ENCODE measurements at places on chromosomes 13 and 19.

DNA sequence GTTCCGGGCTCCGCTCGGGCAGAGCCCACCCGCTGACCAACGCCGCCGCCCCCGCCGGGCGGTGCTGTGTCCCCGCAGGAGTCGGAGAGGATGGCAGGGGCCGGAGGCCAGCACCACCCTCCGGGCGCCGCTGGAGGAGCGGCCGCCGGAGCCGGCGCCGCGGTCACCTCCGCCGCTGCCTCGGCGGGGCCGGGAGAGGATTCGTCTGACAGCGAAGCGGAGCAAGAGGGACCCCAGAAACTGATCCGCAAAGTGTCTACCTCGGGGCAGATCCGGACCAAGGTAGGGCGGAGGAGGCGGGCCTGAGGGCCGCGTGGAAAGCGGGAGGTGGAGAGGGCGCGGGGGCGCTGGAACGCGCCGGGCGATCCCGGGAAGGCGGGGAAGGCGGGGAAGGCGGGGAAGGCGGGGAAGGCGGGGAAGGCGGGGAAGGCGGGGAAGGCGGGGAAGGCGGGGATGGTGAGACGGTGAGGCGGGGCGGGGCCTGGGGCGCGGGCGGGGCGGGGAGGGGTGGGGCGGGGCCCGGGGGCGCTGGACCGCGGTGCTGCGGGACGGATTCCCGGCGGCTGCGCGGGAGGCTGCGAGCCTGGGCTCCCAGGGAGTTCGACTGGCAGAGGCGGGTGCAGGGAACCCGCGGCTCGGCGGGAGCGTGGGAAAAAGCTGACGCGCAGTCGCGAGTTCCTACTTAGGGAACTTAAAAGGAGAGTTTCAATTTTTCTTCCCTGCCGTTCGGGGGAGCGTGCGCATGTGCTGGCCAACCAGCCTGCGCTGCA lies 421 bp downstream of the DGKH start:
- DNase-seq = peak; percentile 86

- DNase-seq = no peak
Measured at GRCh38 chr19:19911150-19911549, 10.4 kb downstream of the ZNF93 start.

GRCh38 chr19:3196933-3197205 lies 11.1 kb downstream of the NCLN start:
- DNase-seq = no peak

GRCh38 chr19:35767288-35768081 lies 7.9 kb upstream of the ARHGAP33 start:
- DNase-seq = peak; percentile 60

DNA sequence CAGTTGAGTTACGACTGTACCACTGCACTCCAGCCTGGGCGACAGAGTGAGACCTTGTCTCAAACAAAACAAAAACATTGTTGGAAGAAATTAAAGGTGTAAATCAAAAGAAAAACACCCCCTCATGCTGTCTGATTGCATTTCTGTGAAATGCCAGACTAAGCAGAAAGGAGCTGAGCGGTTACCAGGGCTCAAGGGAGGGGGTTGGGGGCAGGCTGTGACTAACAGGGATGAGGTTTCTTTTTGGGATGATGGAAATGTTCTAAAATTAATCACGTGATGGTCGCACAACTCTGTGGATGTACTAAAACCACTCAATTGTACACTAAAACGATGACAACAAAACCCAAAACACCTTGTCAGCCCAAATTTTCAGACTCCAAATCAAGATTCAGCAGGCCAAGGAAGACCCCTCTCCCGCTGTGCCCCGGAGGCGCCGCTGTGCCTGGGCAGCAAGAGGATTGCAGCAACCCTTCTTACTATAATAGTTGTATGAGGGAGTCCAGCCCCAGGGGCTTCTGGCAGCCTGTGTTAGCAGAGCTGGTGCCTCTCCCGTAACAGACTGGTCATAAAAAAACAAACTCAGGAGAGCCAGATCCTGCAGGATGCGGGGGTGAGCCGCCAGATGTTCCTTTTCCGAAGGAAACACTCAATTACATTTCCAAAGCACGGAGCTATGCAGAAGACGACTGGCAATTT lies 20.9 kb downstream of the CAPS start:
- peak; percentile 51 for DNase-seq

GRCh38 chr13:80037505-80037888 lies 303.4 kb downstream of the SPRY2 start:
- no peak for DNase-seq

- peak; percentile 32 for DNase-seq
Measured at GRCh38 chr13:75196147-75196837, 285.7 kb downstream of the TBC1D4 start.

DNA sequence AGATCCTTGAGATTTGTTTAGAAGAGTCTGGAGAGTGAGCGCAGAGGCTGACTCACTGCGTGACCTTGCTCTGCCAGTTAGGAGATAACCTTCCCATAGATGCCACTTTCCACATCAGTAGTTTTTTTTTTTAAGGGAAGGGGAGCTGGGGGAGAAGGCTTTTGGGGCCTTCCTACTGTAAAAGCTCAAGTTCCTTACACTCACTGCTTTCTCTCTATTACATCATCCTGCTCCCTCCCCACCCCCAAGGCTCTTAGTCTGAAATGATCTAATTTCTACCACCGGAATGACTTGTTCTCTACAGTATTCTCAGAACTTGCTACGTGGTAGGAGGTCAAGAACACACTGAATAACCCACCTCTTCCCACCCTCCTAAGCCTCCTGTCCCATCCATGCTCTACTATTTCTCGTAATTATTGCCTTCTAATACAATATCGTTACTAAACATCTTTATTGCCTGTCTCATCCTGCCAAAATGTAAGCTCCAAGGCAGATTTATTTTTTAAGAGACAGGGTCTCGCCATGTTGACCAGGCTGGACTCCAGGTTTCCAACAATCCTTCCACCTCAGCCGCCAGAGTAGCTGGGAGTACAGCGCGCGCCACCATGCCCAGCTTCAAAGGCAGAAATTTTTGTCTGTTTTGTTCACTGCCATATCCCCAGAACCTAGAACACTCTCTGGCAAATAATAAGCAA lies 1.2 kb downstream of the LONP1 start:
- DNase-seq = no peak
